Activated CD4-positive, alpha-beta T cell treated with anti-CD3 and anti-CD28 coated beads for 48 hours (primary cell): ENCODE measurements at places on chromosomes 7 and 10.

DNA sequence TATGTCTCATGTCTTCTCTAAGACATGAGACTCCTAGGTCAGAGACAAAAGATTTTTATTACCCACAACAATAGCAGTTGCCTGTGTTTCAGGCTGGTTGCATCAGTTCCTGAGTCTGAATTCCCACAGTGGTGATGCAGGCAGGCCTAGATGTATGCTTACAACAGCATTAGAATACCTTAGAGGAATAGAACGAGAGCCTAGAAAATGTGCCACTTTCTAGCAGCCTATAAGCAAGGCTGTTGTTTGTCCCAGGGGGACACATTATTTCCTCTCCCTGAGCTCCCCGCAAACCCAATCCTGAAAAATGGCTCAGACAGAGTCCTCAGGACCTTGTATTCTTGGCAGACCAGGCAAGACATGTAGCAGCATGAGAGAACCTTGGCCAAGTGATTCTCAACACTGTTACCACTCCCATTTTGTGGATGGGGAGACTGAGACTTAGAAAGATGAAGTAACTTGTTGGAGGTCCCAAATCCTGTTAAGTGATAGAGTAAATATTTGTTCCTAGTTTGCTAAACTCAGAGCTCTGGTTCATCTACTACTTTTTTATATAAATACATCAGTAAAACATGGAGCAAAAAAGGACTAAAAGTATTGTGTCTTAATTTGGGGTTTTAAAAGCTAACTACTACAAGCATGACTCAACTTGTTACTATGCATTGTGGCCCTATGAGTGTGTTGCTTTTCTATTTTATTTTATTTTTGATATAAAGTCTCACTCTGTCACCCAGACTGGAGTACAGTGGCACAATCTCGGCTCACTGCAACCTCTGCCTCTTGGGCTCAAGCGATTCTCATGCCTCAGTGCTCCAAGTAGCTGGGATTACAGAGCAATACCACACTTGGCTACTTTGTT is 14.2 kb downstream of the VTI1A start:
- peak; percentile 68 for DNase-seq

DNA sequence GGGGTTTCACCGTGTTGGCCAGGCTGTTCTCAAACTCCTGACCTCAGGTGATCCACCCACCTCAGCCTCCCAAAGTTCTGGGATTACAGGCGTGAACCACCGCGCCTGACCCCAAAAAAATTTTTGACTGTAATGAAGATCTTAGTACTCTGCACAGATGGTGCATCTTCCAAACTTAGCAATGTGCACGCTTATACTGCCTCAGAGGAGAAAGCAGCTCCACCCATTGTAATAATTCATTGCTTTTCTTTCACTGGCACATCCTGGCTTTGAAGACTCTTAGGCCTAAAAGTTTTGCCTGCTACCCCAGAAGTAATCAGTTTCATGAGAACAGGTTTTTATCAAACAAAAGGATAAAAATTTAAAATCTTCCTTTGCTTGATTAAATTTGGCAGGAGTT is 52.1 kb upstream of the OIT3 start:
- DNase-seq: no peak

- no peak for DNase-seq
Measured at GRCh38 chr7:3893789-3894153, 592.7 kb downstream of the SDK1 start.

DNA sequence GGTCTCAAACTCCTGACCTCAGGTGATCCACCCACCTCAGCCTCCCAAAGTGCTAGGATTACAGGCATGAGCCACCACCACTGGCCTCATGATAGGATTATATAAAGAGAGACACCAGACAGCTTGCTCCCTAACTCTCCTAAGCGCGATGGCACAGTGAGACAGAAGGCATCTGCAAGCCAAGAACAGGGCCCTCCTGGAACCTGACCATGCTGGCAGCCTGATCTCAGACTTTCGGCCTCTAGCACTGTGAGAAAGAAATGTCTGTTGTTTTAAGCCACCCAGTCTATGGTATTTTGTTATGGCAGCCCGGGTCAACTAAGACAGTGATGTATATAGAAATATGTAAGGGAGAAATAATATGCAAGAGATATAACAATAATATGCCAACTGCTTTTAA is 51.2 kb downstream of the SRPK2 start:
- no peak for DNase-seq

GRCh38 chr7:91112902-91113341 is 151.3 kb upstream of the FZD1 start:
- no peak for DNase-seq

GRCh38 chr10:69479240-69480067 is 28.2 kb downstream of the TSPAN15 start:
- no peak for DNase-seq

DNA sequence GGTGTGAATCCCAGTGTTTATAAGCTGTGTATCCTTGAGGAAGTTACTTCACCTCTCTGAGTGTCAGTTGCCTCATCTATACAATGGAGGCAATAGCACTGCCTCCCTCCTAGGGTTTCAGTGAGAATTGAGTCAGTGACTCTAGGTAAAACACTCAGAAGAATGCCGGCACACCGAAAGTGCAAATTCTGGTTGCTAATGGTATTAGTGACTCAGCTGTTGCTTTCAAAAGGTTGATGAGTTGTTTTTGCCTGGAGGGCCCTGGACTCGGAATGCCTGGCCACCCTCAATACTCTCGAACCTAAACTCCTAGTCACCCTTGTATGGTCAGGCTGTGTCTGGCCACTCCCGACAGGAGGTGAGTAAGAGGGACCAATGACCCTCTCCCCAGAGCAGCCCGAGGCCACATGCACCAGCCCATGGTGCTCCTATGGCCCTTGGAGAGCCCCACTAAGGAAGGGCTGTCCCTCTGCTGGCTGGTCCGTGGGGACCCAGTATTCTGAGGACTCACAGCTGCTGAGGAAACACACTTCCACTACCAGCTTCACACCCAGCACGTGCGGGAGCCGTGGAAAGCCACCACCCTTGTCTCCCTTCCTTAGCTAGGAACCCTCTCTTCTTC is 60.2 kb downstream of the CALML3 start:
- DNase-seq: no peak

- no peak for DNase-seq
Measured at GRCh38 chr7:124930655-124931597, 1.3 kb upstream of the POT1 start.

GRCh38 chr7:139598642-139599041 is 75.2 kb downstream of the CLEC2L start:
- no peak for DNase-seq

GRCh38 chr10:10804998-10805740 is 212.5 kb upstream of the CELF2 start:
- DNase-seq: no peak

DNA sequence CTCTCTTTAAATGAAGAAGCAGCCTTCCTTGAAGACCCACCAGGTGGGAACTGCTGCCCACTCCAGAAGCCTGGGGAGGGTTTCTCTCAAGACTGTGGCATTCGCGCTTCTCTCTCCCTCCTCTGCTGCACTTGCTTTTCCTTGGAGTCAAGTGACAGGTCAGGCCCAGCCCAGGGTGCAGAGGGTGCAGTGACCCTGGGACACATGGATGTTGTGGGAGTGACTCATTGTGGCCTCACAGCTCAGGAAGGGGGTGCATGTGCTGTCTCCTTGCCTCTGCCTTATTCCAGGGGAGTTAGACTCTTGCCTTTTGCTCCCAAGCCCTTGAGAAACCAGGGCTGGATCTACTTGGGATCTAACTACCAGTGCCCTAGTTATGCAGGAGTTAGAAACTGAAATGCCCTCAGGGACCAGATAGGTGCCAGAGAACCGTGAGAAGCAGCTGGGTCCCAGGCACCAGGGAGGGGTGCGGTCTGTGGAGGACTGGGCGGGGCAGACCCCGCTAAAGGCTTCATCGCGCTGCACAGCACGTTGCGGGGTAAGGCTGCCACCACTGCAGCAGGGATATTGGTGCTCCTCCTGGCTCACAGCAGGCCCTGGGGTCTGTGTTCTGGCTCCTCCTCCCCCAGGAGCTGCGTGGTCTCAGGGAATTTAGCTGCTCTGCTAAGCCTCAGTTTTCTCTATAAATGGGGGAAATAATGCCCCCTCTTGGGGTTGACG is 11.4 kb downstream of the FAM241B start:
- no peak for DNase-seq

DNA sequence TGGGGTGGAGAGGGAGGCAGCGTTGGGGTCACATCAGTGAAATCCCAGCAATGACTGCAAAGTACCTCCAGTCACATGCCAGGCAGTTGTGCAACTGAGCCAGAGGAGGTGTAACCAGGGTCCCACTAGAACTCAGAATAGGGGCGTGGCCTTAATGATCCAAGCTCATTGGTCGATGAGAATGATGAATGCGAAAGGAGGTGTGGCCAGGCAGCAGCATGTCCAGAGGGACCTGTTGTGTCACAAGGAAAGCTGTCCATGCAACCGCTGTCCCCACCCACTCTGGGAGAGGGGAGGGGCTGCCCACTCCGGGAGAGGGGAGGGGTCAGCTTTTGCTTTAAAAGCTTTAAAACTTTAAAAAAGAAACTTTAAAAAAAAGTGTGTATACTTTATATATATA is 25.3 kb upstream of the MTPAP start:
- DNase-seq: no peak

GRCh38 chr10:35127289-35127891 is 744 bp downstream of the CREM start:
- DNase-seq: peak; percentile 77

GRCh38 chr7:142548978-142549377 is 200.3 kb upstream of the PRSS1 start:
- DNase-seq: no peak

DNA sequence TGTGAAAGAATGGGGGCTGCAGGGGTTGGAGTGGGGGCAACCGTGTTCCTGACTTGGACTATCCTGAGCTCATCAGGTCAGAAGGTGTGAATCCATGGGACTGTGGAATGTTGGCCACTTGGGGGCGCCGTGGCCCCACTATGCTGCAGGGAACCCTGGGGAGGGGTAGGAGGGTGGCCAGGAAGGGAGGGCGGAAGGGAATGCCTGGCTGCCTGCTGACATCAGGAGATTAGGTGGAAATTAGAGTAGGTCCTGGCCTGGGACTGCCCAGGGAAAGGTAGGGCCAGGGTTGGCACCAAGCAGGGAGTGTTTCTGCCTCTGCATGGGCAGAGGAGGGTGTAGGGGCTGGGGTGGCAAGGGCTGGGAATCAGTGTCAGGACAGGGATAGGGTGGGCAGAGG is 65.8 kb upstream of the PRSS58 start:
- DNase-seq: peak; percentile 73

GRCh38 chr10:93028883-93029282 is 31.7 kb upstream of the CYP26C1 start:
- DNase-seq: no peak

DNA sequence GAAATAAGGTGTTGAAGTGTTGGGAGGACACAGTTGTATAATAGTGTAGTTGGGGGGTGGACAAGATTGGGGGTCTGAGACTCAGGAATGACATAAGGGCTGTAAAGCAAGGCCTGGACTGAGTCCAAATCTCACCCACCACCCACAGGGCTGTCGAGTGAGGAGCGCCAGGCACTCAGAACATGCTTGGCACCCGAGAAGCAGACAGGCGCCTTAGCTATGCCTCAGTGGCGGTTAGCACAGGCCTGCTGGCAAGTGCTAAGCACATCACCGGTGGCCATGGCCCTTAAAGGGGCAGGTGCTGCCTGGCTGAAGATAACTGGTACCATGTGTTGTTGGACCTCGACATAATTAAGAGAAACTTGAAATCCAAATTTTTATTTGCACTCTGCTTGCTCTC is 90.7 kb downstream of the COL13A1 start:
- no peak for DNase-seq

GRCh38 chr7:151987748-151988529 is 31.7 kb downstream of the GALNTL5 start:
- DNase-seq: no peak

- DNase-seq: peak; percentile 46
Measured at GRCh38 chr10:113958631-113959382, 84.9 kb upstream of the ADRB1 start.

DNA sequence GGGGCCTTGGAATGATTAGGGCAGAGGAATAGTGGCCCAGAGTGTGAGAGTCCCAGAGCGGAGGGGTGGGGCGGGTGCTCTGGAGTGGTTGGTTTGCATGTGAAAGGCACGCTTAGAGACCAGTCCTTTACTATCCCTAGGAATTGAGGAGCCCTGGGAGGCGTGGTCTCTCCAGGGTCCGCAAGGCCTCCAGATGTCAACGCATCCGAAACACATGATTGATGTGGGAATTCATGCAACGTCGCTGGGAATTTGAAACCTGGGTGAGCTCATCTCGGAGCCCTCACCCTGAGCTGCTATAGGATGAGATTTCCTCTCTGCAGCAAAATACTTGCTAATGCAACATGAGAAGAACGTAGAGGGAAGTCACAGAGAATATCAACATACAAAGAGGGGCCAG is 51.2 kb downstream of the NPTX2 start:
- DNase-seq: no peak

- no peak for DNase-seq
Measured at GRCh38 chr10:94747137-94747536, 15.3 kb upstream of the CYP2C19 start.

GRCh38 chr7:7498856-7499255 is 36.8 kb downstream of the COL28A1 start:
- DNase-seq: no peak

- no peak for DNase-seq
Measured at GRCh38 chr10:115402699-115403098, 309.5 kb downstream of the ATRNL1 start.

DNA sequence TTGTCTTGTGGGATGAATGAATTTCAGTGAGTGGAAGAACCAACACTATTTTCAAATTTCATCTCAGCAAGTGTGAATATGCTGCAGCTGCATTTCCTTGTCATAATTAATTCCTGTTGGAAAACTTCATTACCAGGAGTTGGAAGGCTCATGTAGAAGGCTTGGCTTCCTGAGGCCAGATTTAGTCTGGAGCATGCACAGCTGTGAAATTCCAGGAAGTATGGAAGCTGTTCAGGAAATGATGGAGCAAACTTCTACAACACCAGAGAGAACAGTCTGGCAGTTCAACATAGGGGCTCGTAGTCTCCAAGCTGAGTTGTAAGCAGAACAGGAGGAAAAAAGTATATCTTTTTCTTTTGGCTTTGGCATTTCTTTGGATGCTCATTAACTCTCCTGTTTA is 1439.9 kb upstream of the CELF2 start:
- no peak for DNase-seq

DNA sequence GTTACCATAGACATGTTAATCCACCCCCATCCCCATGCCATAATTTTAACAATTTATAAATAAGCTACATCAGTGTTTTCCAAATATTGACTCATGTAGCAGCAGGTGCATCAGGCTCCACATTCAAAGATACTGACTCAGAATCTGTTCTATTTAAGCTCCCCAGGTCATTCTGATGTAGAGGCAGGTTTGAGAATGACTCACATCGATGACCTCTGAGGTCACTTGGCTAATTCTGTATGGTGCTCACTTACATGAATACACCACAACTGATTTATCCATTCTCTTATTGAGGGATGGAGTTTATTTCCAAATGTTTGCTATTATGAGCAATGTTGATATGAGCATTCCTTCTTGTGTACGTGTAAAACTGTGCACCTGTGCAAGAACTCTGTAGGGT is 1159.0 kb downstream of the TYW1 start:
- DNase-seq: no peak

- DNase-seq: no peak
Measured at GRCh38 chr7:16646472-16647072, 591 bp downstream of the BZW2 start.
